Activated CD4-positive, alpha-beta T cell treated with anti-CD3 and anti-CD28 coated beads for 1 hour (primary cell): ENCODE measurements at places on chromosomes 5 and 9.

GRCh38 chr9:1531424-1531823 is 481.3 kb downstream of the DMRT2 start:
- no peak for DNase-seq

- no peak for DNase-seq
Observed at GRCh38 chr5:92629574-92629973, 951.4 kb downstream of the NR2F1-AS1 start.

DNA sequence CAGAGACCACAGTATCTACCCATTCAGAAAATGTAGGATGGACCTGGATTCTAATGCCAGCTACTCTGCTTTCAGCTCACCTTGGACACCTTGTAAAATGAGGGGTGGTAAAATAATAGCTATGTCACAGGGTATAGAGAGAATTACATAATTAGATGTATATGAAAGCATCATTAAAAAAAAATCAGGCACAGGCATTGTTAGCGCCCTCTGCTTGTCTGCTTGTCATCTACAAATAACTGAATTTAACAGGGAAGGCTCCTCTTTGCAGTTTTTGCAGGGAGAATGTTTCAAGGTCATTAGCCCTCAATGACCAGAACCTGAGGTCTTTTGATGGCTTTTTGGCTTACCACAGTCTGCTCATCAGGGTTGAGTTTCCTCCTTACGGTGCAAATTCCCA is 58.0 kb downstream of the GPR21 start:
- DNase-seq = no peak

DNA sequence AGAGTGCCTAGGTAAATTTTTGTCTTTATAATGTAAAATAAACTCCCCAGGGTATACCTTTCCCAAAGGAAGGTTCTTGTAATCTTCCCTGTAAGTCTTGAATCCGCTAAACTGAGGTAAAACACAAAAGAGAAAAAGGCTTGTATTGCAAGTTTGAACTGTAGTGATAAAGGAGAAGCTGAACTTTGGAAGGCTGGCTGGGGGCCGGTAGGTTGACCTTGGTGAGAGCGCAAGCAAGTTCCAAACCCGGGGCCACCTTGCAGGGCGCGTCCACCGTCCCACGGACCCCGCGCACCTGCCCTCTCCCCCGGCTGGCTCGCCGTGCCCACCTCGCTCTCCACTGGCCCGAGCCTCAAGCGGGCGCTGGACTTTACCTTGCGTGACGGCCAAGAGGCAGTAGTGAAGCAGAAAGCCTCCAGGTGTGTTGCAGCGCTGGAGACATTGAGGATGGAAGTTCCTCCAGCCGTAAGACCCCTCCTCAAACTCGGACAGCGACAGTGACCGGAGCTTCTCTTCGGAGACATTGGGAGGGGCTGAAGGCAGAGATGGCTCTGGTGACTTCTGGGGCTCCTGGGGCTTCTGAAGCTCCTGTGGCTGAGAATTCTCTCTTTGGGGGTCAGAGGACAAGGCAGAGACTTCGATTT is 428 bp downstream of the SLCO4C1 start:
- DNase-seq = no peak

GRCh38 chr9:108001237-108001636 is 511.7 kb upstream of the KLF4 start:
- DNase-seq = no peak

GRCh38 chr5:122311497-122311960 is 508 bp upstream of the SNCAIP start:
- no peak for DNase-seq

DNA sequence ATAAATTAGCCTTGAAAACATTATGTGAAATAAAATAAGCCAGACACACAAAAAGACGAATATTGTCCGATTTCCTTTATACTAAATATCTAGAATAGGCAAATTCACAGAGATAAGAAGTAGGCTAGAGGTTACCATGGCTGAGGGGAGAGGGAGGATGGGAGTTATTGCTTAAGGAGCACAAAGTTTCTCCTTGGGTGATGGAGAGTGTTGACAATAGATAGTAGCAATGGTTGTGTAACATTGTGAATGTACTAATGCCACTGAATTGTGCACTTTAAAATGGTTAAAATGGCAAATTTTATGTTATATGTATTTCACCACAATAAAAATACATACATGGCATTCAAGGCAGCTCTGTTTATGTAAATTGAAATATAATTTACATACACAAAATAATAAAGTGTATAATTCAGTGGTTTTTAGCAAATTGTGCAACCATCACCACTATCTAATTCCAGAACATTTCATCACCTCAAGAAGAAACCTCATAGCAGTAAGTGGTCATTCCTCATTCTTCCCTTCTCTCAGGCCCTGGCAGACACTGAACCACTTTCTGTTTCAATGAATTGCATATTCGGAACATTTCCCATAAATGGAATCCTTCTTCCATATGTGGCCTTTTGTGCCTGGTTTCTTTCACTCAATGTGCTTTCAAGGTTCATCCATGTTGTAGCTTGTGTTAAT is 59.2 kb downstream of the NDST1 start:
- DNase-seq = no peak

DNA sequence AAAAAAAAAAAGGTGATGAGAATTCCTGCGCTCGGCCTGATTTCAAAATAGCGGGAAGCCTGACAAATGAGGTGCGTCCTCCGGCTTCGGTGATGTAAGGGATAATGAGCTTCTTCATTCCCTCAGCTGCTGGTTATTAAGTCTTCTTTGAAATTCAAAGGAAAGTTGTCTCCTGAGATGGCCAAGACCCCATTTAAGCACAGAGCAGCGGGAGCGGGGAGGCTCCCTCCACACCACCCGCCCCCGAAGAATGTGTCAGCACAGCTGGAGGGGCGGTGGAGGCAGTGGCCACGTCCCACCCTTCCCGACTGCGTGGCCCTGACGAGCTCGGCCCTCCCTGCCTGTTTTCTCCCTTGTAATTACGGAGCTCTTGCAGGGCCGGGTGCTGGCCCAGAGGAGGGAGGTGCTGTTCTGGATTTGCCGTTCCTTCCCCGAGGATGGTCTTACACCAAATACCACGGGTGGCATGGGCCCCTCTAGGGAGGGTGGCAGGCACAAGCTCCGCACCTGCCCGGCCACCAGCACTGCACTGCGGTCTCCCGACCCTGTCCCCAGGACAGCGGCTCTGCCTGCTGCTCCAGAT is 31.0 kb downstream of the SLC9A3 start:
- no peak for DNase-seq

DNA sequence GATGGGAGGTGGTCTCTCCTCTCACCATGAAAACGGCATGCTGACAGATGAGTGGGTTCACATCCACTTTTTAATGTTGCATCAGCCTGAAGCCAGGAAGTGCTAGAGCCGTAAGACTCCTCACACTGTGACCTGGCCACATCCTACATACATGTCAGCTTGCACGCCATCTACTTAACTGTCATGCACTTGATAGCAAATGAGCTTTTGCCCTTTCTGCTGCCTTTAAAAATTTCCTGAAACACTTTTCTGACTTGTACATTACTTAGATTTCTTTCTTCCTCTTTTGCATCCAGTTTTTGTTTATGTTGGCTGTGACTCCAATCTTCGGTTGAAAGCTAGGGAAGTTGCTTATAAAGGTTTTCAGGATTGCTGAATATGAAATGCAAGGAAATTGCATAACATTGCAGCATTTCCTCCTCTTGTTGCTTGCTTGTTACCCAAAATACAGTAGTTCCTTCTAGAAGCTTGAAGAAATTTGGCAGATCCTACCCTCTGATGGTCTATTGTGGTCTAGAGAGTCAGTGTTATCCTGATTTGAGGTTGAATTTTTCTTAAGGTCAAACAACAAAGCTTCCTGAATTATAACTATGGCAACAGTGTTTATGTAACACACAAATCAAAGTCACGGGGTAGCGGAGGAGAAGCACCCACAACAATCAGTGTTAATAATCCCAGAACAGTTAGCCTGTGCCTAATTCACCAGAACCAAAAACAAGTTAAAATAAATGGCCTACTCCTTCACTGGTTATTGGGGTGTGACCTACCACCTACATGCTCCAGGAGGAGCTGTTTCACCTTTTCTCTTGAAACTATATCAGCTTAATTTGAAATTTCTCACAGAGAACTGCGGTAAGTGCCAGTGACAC is 232.5 kb downstream of the ARHGAP26 start:
- DNase-seq = no peak

GRCh38 chr5:122150215-122150614 is 20.9 kb downstream of the ZNF474 start:
- no peak for DNase-seq

DNA sequence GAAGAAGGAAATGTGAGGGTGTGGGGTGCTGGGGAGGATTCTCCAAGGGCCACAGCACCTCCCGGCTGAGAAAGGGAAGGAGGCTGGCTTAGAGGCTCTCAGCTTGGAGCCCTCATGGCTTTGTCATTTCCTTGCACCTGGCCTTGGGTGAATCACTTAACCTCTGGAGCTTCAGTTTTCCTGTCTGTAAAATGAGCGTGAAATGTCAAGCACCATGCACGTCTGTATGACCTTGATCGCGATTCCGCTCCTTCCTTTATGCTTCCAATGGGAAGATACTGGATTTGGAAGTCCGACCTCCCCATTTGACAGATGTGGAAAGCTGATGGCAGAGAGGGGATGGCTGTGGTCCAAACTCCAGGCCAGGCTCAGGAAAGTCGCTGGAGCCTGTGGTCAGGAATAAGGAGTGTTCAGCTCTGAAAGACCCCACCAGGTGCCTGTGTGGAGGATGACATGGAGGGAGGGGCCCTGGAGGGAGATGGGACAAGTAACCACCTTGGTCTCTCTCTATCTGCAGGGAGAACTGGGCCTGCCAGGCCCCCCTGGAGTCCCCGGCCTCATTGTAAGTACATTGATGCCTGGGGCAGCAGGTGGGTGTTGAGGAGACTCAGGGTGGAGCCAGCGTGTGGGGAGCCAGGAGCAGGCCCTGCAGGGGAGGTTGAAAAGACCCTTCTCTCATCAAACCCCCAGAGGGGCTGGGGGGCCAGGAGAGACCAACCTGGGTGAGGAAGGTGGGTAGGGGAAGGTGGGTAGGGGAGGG is 66.5 kb downstream of the COL27A1 start:
- DNase-seq = no peak

DNA sequence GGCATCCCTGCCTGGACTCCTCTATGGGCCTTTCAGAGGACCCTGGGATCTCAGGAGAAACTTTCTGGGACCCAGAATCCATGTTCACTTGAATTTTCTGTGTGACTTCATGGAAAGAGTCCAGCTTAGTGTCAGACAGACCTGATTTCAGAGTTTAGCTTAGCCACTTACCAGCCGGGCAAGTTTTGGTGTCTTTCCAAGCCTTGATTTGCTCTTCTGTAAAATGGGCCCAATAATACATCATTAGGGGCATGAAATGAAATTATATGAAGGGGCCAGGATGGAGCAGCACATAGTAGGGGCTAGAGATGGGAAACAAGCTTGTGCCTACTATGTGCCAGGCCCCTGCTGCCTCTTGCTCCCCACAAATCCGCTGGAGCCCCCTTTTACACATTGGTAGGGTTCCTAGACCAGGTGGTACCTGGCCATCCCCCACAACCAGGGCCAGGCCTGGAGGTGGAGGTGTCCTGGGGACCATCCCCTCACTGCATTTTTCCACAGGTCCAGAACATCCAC is 33.2 kb upstream of the RPL26L1 start:
- no peak for DNase-seq

GRCh38 chr9:123471843-123472570 is 116.0 kb downstream of the CRB2 start:
- no peak for DNase-seq

GRCh38 chr5:139655727-139656271 is 7.7 kb downstream of the CXXC5 start:
- no peak for DNase-seq

DNA sequence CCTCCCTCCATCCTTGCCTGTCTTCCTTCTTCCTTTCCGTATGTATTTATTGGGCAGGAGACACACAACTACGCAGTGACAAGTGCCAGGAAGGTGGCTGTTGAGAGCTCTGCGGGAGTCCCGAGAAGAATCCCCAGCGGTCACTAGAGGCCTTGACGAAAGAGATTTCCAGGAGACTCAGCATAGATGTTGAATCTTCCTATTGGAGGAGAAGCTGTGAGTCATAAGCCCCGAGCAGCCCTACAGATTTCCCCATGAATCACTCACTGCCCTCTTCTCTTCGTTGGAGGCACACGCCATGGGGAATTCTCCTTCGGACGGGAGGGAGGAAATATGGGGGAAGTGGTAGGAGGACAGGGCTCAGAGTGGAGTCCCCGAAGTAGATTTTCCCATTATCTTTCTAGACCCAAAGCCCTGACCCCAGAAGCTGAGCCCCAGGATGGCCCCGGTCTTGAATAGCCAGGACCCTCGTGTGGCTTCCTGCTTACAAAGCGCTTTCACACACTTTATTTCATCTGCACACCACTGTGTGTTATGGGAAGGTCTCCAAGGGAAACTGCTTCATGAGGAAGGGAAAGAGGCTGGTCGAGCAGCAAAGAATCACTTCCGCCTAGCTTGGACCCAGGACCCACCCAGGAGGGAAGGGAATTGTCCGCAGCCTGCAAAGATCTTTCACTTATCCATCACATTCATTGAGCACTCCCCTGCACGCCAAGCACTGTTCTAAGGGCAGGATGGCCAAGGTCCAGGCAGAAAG is 12.7 kb downstream of the DUSP1 start:
- DNase-seq = no peak

GRCh38 chr5:84360056-84360455 is 24.6 kb downstream of the EDIL3 start:
- no peak for DNase-seq

DNA sequence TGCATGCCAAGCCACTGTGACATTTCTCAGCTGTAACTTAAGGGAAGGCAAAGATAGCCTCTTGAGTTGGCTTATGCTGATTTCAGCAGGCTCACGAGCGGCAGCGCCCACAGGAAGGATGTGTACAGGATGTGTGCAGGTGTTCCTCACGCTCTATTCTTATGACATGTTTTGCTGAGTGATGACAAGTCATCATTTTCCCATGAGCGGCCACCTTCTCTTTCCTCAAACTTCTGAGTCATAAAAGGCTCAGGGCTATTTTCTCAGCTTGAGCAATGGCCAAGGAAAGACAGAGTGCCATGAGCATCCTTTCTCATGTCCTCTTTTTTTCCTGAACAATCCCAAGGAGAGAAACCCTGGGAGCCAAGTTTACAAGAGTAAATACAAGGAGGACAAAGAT is 365.9 kb downstream of the PLK2 start:
- DNase-seq = no peak

DNA sequence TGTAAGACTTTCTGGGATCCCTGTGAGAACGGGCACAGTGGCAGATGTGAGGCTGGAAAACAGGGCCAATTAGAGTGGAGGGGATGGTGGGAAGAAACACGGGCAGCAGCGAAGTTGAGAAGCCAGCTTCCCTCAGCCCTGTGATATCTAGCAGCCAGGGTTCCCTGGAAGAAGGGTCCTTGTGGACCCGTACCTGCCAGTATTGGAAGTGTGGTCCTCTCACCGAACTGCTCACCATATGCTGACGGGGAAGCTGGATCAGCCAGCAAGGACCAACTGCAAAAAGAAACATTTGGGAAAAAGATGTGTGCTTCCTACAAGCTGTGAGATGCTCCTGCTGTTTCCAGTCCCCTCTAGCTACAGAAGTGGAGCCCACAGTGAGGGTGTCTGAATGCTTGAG is 13.6 kb downstream of the CKMT2 start:
- no peak for DNase-seq

GRCh38 chr5:135635451-135635850 is 56.7 kb upstream of the CXCL14 start:
- DNase-seq = no peak

GRCh38 chr9:121199921-121200320 is 1.7 kb downstream of the RAB14 start:
- no peak for DNase-seq
